ENCODE measurements at places on chromosomes 7 and 10.

- no peak for DNase-seq
Measured at GRCh38 chr7:26397332-26397731, 105.7 kb downstream of the SNX10 start.

GRCh38 chr7:142459551-142459963 lies 201.7 kb upstream of the PRSS58 start:
- DNase-seq: peak; percentile 42

DNA sequence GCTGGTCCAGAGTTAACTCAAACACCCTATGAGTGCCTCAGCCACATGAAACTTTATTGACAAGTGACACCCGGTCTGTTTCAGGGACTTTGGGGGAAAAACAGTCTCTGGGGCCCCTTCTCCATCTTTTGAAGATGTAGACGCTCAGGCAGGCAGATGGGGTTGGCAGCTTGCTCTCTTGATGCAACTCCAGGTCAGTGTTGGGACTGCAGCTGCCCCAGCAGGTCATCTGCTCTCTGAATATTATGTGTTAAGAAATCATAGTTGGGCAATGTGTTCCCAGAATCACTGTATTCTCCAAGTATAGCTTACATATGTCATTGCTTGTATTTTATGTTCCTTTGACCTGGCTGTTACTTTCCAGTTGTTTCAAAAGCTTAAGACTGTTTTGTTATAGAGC lies 544.9 kb upstream of the MGMT start:
- DNase-seq: no peak

GRCh38 chr7:18895456-18895855 lies 222.0 kb downstream of the TWIST1 start:
- DNase-seq: peak; percentile 29

- DNase-seq: no peak
Measured at GRCh38 chr10:83522456-83522855, 616.9 kb upstream of the GHITM start.

DNA sequence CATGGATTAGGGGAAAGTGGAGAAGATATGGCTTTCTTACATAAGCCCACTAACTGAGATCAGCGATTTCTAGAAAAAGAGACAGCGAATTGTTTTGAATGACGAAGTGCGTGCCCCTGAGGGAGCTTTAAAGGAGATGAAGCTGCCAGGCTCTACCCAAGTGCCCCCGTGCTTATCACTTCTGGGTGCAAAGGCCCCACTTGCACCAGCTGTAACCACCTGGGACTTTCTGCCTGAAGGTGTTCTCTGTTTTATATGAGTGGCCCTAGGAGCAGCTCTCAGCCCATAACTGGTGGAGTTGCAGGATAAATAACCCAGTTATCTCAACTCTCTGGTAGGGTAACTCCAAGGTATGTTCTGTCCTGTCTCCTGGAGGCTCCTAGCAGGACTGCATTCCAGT lies 20.4 kb upstream of the CARD11 start:
- DNase-seq: no peak

DNA sequence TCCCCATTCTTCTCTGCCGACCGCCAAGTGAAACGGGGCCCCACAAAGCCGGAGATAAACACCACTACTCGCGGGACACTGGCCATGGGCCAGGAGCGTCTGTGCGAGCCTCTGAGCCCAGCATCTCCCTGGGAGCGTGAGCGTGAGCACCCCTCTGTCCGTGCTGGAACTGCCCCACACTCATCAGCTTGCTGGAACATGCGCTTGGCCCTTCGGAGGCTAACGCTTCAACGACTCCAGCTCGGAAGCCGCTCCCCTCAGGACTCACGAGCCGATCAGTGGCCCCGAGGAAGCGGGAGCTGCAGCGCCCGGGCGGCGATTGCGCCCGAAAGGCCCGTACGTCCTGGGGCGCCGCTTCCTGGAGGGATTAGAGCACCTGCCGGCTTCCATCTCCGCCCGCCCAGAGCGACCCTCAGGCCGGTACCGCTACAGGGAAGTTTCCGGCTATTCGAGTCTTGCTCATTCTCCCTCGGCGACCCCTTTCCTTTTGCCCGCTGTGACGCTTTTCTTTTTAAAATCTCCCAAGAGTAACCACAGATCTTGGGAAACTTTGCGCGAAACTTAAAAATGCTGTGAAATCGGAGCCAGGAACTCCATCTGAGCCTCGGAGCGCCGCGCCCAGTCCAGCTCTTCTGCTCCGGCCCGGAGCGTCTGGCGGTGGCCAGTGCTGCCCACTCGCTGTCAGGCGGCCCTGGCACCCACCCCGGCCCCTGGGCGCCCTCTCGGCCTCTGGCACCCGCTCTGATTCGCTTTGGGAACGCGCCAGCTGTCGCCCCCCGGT lies 1.0 kb downstream of the TLL2 start:
- DNase-seq: no peak

DNA sequence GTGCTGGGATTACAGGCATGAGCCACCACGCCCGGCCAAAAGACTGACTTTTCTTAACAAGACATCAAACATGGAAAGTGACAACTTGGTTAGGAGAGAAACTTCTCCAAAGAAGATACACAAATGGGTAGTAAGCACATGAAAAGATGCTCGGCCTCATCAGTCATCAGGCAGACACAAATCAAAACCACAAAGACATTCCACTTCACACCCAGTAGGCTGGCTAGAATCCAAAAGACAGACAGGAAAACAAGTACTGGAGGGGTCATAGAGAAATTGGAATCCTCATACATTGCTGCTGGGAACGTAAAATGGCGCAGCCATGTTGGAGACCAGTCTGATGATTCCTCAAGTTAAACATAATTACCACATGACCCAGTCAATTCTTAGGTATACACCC lies 16.4 kb downstream of the SEPHS1 start:
- no peak for DNase-seq

DNA sequence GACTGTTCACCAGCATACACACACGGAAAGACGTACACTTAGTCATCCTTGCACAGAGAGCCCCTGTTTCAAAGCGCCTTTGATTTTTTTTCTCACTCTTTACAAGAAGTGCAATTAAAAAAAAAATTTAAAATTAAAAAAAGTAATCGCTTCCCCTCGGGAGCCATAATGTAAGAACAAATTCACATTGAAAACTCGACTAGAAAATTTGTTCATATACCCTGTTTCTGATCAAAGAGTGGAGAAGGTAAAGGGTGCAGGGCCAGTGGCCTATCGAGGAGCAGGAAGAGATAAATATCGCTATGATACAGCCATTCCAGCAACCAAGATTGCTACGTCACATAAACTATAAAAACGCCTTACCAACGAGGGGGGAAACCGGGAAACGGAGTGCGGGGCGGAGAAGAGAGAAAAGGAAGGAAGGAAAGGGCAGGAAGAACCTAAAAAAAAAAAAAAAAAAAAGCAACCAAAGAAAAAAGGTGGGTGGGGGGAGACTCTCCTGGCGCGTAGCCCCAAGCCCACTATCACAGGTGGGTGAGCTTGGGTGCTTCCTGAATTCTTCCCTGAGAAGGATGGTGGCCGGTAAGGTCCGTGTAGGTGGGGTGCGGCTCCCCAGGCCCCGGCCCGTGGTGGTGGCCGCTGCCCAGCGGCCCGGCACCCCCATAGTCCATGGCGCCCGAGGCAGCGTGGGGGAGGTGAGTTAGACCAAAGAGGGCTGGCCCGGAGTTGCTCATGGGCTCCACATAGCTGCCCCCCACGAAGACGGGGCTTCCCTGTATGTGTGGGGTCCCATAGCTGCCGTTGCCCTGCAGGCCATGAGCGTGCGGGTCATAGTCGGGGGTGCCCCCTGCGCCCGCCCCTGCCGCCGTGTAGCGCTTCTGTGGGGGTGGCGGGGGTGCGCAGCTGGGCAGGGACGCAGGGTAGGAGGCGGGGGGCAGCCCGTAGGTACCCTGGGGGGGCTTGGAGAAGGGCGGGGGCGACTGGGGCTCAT lies 5.2 kb upstream of the HOXA2 start:
- no peak for DNase-seq
